H7 (cell line): ENCODE measurements at places on chromosomes 12 and 14. TPM values are rescaled to one million over a fixed set of nuclear protein-coding genes. Genes with fewer than 3 reads are reported as not detected.
A peak's percentile ranks its signal among the peaks of the same experiment; 100 is the strongest.

GRCh38 chr14:30790827-30791226 is 83.5 kb upstream of the COCH start:
- DNase-seq: no peak

- no peak for DNase-seq
Measured at GRCh38 chr12:90791445-90791844, 163.5 kb downstream of the CCER1 start.

DNA sequence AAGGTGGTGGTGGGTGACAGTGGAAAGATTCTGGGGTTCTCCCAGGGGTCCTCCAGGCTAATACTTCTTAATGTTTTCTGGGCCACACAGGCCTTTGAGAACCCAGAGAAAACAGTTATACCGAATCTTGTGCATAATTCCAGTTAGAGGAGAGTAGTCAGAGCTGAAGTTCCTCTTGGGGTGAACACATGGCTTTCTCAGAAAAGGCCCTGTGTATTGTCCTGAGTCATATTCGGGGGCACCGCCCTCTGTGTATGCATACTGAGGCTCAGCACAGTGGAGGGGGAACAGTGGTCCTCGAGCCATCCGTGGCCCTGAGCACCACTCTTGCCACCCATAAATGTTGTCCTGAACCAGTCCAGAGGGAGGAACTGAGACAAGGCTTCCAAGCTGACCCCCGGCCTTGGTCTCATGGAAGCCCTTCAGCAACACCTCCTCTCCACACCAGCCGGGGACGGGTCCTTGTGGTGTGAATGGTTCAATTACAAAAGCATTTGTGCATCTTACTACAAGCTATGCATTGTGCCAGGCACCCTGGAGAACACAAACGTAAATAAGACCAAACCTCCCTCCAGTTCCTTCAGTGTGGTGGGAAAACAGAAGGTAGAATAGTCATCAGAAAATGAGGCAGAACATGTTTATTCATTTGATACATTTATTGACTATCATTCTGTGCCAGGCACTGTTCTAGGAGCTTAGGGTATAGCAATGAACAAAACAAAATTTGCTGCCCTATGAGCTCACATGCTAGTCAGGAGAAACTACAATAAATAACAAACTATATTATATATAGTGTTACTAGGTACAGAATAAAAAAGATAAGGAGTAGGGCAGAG is 9.9 kb downstream of the DHRS2 start:
- DNase-seq: no peak

The CLEC1B gene
- not detected in 2 replicates for total RNA-seq

- peak; percentile 4 for DNase-seq
Measured at GRCh38 chr14:35362911-35363374, 41.6 kb downstream of the NFKBIA start.

- no peak for DNase-seq
Measured at GRCh38 chr12:56537546-56537945, 15.9 kb downstream of the RBMS2 start.

DNA sequence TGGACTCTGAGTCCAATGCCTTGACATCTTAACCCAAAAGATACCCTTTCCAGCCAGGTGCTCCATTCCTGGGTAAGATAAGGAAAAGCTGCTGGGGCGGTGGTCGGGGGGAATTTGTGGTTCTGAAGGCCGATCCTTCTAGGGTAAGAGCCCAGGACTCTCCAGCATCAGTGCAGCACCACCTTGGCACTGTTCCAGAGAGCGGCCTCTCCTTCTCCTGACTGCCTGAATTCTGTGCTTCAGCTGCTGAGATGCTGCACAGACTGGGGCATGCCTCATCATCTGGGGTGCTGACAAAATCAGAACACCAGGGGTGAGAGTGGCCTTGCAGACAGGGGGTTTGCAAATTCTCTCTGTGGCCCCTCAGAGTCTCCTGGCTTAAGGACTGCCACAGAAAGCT is 87.5 kb downstream of the SPTB start:
- no peak for DNase-seq

The ANO4 gene
- total RNA-seq: 1.3 and 1.7 TPM in 2 replicates

The DEGS2 gene
- not detected in 2 replicates for total RNA-seq

DNA sequence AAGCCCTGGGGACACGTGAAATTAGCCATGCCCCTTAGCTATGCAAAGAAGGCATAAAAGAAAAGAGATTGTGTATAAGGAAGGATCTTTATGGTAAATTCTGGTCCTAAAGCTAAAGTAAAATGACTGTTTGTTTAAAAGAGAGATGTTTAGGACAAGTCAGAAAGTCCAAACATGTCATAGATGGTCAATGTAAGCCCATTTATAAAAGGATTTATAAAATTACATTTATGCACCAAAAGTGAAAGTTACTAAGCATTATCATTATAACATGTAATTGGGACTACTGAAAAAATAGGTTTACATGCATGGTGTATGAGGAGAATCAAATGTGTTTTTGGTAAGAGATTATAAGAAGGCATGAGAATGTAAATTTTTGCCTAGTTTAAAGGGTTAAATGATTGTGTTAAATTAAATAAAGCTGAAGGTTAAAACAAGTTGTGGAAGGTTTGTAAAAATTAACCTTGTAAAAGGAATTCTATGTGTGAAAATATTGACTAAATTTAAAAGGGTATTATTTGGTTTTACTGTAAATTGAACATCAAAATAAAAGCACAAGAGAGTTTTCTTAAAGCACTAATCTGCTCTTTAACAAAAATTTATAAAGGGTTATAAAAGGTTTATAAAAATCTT is 50.4 kb upstream of the TSPAN8 start:
- no peak for DNase-seq
